ENCODE measurements at places on chromosomes 11 and 22. TPM values are rescaled to one million over a fixed set of nuclear protein-coding genes. Genes with fewer than 3 reads are reported as not detected.

GRCh38 chr11:74085542-74085892 lies 76.6 kb upstream of the UCP3 start:
- no peak for DNase-seq

DNA sequence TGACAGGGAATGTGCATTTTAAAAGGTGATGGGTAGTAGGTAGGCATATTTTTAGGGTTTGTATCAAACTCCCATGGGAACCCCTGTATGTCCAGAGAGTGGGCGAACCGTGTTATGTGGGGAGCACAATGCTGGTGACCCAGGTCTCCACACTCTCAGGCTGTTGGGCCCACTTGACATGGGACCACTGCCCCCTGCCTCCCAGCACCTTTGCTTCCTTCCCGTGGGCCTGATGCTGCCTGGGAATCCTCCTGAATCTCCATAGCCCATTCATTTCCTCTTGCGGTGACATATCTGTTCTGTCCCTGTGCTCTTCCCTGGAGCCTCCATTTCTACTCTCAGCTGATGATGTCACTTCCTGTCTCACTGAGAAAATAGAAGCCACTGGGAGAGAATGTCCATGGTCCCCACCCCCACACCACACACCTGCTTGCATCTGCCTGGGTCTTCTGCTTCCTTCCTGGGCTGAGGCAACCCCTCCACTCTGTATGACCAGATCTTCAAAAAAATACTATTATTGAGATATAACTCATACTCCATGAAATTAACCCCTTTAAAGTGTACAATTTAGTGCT lies 55.8 kb upstream of the THY1 start:
- no peak for DNase-seq

GRCh38 chr11:72716788-72717435 lies 35.3 kb downstream of the ARAP1 start:
- no peak for DNase-seq

GRCh38 chr22:20055654-20056053 lies 24.4 kb upstream of the DGCR8 start:
- DNase-seq, result no peak

DNA sequence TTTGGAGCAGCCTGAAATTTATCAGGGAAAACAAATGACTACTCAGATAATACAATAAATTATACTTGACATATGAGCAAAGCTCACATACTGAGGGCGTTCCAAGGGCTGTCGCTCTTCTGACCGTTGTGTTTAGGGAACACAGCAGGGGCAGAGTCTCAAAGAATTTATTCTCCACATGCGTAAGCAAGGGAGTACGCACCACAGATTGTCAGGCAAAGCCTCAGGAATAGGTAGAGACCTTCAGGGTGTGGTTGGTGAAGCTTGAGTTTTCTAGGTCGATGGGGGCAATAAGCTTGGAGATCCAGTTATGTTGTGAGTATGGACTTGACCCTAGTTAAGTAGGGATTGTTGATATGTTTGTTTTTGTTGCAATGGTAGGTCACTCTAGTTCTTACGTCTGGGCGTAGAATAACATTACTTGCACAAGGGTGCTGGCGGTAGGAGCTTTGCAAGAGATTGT lies 830 bp downstream of the ACAT1 start:
- peak; percentile 36 for DNase-seq

- peak; percentile 88 for DNase-seq
Observed at GRCh38 chr11:6431861-6432260, 8.9 kb downstream of the HPX start.

DNA sequence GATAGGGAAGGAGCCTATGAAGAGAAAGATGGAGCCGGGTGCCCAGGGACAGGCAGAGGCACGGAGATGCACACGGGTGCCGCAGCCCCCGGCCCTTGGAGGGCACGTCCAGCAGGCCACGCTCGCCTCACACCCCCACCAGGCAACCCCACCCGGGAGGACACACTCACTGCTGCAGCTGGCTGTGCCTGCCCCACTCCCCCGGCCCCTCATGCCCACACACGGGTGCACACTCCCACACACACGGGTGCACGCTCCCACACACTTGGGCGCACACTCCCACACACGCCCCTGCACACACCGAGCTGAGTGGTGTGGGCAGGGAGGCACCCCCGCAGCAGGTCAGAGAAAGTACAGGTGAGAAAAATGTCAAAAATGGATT lies 1.1 kb downstream of the MOB2 start:
- DNase-seq, result no peak

The OR52E5 gene
- polyA plus RNA-seq, result not detected

DNA sequence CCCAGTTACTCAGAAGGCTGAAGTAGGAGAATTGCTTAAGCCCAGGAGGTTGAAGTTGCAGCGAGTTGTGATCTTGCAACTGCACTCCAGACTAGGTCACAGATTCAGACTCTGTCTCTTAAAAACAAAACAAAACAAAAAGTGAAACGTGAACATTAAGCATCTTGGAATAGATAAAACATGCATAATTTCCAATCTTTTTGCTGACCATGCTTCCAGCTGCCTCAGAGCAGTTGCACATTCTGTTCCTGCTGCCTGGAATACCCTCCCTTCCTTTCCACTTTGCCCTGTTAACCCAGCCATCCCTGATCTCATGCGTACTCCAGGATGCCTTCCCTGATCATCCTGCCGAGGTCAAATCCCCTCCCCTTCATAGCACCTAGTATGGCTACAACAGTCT lies 718 bp upstream of the CCDC88B start:
- DNase-seq, result no peak

The ZNF214 gene
- 0.73 TPM for polyA plus RNA-seq

GRCh38 chr11:9263840-9264315 lies 1.3 kb downstream of the DENND5A start:
- no peak for DNase-seq

DNA sequence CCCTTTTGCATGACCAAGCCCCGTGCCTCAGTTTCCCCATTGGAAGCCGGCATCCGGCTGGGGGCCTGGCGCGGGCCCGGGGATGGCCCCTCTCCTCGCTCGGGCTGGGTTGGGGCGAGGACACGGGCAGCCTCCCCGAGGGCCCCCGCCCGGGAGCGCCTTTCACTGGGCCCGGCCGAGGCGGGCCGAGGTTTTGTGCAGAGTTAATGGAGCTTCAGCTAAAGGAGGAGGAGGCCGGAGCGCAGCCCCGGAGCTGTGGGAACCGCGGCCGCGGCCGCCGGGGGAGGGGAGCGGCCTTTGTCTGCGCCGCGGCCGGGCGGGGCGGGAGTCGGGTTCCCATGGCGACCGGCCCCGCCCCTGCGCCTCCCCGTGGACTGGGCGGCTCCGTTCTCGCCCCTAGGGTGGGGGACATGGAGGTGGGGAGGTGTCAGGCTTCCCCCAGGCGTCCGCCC lies 1.4 kb upstream of the MAPK11 start:
- no peak for DNase-seq

DNA sequence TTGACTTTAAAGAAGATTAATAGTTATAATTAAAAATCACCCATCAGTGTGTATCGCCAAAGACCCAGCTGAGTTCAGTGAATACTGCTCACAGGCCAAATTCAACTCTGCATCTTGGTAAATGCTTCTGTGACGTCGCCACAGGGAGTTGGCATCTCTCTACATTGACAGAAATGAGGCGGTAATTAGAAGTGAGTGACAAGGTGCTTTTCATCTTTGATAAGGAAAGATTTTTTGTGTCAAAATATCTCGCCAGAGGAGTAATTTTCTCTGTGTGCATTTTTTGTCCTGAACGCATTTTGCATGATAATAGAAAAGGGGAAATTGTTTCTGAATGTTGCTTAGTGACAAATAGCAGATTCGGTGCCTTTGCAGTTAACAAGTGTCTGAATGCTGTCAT lies 345.8 kb downstream of the CNTN5 start:
- DNase-seq, result no peak

The HOATZ gene
- not detected for polyA plus RNA-seq

The PTPRJ gene
- polyA plus RNA-seq, result 0.65 TPM

DNA sequence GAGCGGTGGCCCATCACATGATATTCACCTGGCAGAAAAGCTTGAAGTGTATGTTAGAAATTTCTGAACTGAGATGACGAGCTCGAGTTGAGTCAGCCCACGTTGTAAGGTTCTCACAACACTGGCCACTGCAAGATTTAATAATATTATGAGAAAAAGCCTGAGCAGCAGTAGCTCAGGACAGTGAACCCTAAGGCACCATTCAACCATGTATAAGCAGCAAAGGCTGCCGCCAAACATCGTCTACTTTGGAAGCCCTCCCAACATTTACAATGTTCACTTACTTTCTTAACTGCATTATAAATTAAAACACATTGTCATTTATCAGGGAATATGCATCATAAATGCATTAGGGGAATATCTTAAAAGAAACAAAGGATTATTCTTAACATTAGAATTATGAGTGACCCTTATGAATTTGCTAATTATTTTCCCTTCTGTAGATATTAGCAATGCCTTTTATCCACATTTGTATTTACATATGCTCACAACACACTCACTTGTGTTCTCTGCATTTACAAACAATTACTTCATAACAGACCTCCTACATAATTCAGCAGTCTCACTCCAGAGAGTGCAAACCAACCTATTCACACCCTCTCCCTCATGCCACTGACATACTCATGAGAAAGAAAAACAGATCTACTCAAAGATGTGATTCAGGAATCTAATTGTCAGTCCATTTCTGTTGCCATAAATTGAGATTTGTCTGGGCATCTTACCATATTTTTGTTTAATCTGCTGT lies 57.7 kb upstream of the CARD18 start:
- DNase-seq, result no peak

DNA sequence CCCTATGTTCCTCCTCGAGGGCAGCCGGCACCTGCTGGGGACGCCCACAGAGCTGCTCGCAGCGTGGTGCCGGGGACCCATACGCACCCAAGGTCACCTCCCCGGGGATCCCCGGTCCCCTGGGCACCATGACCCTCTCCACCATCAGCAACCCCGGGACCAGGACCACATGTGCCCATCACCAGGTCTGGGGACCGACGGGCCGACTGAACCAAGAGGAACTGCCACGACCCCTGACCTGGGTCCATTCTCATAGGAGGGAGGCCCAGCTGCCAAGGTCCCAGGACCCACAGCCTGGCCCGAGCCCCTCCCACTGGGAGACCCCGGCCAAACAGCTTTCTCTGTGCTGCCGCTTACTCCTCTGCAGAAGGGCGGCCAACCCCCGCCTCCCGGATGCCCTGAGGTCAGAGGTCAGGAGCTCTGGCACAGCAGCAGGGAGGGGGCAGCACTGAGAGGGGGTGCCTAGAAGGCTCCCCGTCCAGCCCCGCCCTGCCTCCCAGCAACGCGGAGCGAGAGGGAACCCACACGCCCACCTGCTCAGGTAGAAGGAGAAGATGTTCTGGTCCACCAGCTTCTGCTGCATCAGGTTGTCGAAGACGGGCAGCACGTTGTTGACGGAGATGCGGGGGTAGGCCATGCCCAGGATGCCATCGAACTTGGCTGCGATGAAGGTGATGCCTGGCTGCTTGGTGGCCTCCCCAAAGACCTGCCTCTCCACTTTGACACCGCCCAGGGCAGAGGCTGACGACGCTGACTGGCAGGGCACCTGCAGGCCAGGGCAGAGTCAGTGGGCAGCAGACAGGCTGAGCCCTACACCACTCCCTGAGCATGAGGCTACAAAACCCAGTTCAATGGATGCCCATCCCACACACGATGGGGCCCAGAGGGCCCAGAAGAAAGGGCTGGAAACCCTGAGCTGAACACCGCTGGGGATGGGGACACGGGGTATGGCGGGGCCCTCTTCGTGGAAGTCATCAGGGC lies 6.6 kb downstream of the CTSD start:
- DNase-seq, result no peak

The TCF20 gene
- polyA plus RNA-seq, result 11.9 TPM

GRCh38 chr11:100908746-100909145 lies 220.9 kb downstream of the PGR start:
- DNase-seq, result no peak

GRCh38 chr11:30457087-30457486 lies 129.1 kb downstream of the MPPED2 start:
- no peak for DNase-seq

The FOLR1 gene
- polyA plus RNA-seq, result not detected

The OR8D2 gene
- polyA plus RNA-seq, result not detected

The TMEM45B gene
- polyA plus RNA-seq, result 0.59 TPM

GRCh38 chr11:96035740-96036078 lies 111.8 kb upstream of the MTMR2 start:
- DNase-seq, result no peak

GRCh38 chr11:115848080-115848479 lies 343.9 kb upstream of the CADM1 start:
- DNase-seq, result peak; percentile 9

DNA sequence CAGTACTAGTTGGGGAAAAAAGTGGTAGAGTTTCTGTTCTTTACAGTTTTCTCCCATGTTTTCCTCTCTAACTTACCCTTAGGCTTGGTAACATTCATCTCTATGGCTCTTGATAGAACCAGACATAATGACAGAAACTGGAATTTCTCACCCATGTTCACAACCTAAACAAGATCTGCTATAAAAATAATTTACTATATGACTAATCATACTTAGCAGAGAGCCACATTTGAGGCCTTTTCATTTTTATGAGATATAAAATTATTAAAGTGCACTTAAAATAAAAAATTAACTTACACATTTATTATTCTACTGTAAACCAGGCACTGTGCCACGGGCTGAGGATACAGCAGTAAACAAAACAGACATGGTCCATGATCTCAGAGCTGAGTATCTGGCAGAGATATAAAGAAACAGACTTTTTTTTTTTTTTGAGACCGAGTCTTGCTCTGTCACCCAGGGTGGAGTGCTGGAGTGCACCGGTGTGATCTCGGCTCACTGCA lies 98.1 kb downstream of the GAB2 start:
- DNase-seq, result no peak

- no peak for DNase-seq
Observed at GRCh38 chr11:131833366-131833765, 463.0 kb downstream of the NTM start.

- DNase-seq, result no peak
Observed at GRCh38 chr11:114956566-114956965, 278.2 kb downstream of the NXPE2 start.

DNA sequence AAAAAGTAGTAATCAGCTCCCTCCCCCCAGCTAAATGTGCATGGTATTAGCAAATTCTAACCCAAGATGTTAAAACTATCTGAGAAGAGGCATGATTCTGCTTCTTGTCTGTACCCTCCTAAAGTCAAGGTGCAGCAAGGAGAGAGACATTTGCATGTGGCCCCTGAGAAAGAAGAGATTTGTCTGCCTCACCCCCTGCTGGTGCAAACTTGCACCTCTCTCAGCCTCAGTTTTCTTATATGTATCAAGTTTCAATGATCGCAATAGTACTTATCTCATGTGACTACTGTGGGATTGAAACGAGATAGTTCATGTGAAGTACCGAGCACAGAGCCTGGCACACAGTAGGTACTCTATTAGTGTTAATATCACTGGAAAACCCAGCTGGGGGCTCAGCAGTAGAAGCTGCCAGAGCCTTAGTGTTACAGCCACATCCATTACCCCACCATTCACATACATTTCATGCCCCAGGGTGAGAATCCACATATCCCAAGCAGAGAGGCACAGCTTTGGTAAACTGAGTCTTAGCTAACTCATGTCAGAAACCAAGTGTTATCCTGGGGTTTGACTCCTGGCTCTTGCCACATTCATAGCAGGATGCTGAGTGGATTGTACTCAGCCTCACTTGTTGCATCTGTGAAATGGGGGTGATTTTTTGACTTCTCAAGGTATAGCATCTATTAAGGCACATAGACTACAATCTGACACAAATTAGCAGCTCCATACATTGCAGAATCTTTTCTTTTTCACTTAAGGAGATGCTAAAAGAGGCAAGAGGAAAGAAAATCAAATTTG lies 24.9 kb downstream of the CD44 start:
- no peak for DNase-seq

The ATP5MG gene
- polyA plus RNA-seq, result 334 TPM

GRCh38 chr11:96160732-96161306 lies 182.2 kb downstream of the MAML2 start:
- DNase-seq, result no peak

The PRG3 gene
- not detected for polyA plus RNA-seq
